Activated CD4-positive, alpha-beta T cell treated with anti-CD3 and anti-CD28 coated beads, Interleukin-2, amount 10 ng/mL, durations not matched to agents 7 days and 5 days (primary cell): ENCODE measurements at places on chromosomes 7 and 10. TPM values are rescaled to one million over a fixed set of nuclear protein-coding genes. Genes with fewer than 3 reads are reported as not detected.
A peak's percentile ranks its signal among the peaks of the same experiment; 100 is the strongest.

DNA sequence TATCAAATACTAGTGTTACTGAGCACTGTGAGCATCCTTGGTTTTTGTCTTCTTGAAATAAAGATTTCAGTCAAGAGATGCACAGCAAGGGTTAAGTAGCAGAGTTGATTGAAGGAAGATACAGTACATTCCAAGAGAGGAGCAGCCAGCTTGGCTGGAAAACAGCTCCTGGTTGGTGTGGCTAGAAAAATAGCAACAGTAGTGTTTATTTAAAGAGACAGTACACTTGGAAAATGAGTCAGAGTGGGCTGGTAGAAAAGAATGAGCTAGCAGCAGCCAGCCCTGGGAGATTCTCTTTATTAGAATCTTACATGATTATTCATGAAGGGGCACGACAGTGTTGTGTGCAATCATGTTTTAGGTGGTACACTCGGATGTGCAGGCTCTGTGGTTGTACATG, 1016.4 kb upstream of the SORCS1 start:
- DNase-seq: no peak

DNA sequence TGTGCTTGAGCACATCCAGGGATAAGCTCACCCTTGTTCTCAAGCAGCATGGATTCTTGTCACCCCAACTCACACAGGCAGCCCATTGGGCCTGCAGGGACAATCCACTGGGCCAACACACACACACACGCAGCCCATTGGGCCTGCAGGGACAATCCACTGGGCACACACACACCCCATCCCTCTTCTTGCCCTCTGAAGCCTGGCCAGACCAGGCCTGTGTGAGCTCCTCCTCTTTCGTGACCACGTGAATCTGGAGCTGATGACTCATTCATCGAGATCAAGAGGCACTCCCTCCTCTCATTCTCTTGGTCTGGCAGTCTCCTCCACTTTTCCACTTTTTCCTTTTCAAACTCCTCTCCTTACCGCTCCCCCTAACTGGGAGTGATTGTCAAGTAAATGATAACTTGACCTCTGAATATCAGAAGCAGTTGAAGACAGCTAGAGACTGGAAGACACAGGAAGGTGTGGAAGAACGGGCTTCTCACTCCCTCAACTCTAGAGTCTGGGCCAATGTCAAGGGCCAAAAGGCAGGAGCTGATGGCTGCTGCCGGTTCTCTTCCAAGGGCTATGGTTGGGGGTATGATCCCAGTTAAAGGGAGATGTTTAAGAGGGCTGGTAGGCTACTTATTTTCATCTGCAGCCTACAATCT, 89.7 kb downstream of the HIPK2 start:
- no peak for DNase-seq

The MAT1A gene
- total RNA-seq: not detected

DNA sequence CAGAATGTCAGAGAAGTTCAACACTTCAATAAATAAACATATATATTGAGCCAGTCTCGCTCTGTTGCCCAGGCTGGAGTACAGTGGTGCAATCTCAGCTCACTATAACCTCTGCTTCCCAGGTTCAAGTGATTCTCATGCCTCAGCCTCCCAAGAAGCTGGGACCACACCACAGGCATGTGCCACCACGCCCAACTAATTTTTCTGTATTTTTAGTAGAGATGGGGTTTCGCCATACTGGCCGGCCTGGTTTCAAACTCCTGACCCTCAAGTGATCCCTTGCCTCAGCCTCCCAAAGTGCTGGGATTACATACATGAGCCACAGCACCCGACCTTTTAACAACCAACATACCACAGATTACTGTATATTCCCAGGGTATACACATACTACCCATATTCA, 134.2 kb downstream of the JMJD1C start:
- no peak for DNase-seq

- peak; percentile 3 for DNase-seq
Observed at GRCh38 chr7:149469806-149470205, 8.9 kb upstream of the ZNF777 start.

The ZNF32 gene
- 18.0 TPM for total RNA-seq

DNA sequence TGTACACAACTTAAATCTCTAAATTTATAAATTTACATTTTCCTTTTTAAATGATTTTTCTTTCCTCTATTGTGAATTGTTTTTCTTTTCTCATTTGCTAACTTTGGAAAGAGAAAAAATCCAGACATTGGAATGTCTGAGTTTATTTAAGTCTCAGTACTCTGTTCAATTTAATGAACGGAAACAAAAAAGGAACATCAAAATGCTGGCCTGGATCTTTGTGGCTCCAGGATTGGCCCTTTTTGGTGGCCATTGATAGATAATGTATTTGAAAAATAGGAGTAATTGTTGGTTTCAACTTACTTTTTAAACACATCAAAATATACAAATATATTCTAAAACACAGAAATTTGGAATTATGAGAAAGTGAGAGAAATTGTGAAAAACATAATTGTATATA, 336.0 kb downstream of the SUGCT start:
- DNase-seq: no peak

The MEST gene
- total RNA-seq: 1.2 TPM

GRCh38 chr7:45689797-45690761, 115.9 kb downstream of the ADCY1 start:
- no peak for DNase-seq

DNA sequence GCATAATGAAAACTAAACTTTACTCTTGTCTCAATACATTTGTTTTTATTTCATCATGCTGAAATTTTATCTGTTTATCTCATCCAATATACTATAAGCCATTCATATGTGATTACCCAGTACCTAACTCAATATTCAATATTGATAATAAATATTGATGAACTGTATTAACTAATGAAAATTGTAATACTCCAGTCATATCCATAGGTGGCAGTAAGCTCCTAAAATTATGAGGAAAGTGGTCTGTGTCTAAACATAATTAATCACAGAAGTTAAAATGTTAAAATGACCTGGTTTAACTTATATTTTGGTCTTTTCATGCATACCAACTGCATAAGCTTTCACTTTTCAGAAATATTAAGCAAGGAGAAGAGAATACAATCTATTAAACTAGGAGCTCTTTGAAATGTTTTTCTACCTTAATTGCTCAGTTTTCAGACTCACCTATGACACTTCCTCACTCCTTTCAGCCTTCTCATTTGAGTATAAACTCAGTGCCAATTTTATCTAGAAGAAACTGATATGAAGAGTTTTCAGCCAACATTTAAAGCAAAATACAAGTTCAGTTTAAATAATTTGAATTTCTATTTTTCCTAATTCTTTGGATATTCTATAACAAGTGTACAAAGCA, 30.5 kb upstream of the VWDE start:
- no peak for DNase-seq

DNA sequence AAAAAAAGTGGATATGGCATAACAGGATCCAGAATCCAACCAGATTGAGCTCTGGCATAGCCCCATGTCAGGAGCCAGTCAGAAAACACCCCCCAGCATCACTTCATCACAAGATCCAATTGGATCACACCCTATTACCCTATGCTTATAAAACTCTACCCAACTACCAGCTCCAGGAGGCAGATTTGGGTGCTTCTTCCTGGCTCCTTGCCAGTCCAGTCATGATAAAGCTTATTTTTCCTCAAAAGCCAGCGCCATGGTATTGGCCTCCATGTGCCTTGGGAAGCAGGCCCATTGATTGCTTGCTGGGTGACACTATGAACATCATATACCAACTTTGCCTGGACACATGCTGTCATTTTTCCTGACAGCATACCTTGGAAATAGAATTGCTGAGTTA, 281.4 kb upstream of the MKLN1 start:
- DNase-seq: no peak

- no peak for DNase-seq
Observed at GRCh38 chr10:22560096-22560912, 154.1 kb downstream of the PIP4K2A start.

The AHR gene
- total RNA-seq: 31.5 TPM

DNA sequence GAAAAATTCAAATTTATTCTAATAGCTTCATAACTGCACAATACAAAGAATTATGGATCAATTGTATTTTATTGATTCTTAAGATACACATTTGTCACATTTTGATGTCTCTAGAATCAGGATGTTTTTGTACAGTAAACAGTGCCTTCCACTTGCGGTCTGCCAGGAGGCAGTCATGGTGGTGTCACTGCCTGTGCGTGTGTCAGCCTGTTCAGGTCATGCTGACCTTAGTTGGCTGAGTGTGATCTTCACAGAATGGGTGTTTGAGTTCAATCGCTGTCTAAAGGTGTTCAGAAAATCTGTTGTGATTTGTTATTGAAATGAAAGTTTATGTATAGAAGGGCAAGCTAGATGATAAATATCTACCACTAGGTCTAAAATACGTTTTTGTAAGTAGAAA, 20.7 kb downstream of the SEC61A2 start:
- no peak for DNase-seq

GRCh38 chr10:104349623-104350126, 4.0 kb upstream of the CFAP58 start:
- no peak for DNase-seq

GRCh38 chr7:94874036-94874785, 33.2 kb upstream of the PPP1R9A start:
- no peak for DNase-seq

The ANKRD1 gene
- not detected for total RNA-seq

DNA sequence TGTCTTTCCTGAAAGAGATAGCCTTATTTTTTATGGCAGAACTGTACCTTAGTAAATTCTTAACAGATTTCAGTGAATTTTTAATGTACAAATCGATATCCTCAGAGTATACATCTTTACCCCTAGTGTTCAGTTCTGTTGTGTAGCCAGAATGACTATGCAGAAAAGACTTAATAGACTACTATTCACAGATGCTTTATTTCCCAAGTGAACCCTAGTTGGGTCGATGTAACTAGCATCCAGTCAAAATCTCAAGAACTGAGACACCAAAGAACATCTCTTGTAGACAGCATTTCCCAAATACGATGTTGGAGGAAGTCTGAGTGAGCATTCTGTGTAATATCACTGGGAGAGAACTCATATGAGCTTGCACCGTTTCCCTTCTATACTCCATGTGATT, 1.5 kb downstream of the AKR1C3 start:
- no peak for DNase-seq

The ITPRID1 gene
- not detected for total RNA-seq

- DNase-seq: no peak
Observed at GRCh38 chr7:1727812-1728570, 57.9 kb downstream of the ELFN1 start.

- no peak for DNase-seq
Observed at GRCh38 chr10:22016046-22016705, 12.6 kb upstream of the DNAJC1 start.

DNA sequence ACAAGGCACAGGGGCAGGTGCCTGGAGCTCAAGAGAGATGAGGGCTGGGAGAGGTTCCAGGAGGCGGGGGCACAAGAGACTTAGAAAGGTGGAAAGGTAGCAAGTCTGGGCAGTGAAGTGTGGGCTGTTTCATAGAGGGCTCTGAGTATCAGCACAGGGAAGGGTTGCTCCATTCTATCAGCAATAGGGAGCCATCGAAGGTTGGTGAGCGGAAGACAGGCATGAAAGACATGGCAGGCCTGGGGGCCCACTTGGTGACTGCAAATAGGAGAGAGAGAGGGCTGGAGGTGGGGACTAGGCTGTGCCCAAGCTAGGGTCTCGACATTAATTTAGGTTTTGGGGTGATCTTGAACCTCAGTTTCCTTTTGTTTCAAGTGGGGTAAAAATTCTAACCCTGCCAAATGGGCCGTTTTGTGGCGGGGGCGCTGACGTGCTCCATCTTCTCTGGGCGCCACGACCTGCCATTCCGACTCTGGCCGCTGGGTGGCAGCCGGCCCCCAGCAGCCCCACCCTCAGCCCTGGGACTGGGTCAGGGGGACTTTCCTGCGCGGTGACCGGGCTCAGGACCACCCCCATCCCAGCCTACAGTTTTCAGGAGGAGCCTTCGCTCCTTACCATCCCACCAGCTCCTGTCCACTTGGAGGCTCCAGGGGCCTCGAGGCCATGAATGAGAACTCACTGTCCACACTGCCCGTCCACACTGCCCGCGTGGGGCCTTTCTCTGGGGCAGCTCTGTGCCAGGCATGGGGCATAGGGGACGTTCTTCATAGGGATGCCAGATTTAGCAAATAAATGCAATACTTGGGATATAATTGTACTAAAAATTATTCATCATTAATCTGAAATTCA, 37.2 kb upstream of the PCBD1 start:
- peak; percentile 51 for DNase-seq

GRCh38 chr10:70359017-70359550, 23.3 kb downstream of the LRRC20 start:
- DNase-seq: no peak

- no peak for DNase-seq
Observed at GRCh38 chr10:68067029-68067428, 8.1 kb downstream of the HERC4 start.
